Anterior cingulate cortex (tissue), 58 donors: ENCODE measurements at places on chromosomes 16 and 17.

DNA sequence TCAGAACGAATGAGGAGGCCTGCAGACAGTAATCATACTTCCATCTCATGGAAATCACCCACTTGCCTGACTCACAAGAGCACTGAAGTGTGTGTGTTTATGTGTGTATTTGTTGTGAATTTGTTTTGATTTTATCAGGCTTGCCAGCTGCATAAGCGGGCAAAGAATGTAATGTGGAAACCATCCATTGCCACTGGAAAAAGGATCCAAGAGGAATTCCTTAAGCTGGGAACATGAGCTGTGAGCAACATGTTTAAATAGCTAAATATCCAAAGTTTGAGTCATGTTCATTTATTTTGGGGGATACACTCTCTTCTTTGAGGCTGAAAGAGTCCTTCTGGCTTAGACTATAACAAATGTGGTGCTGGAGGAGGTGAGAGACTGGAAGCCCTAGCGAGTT is 198.4 kb upstream of the TBX2 start:
- no peak for DNase-seq

GRCh38 chr17:81926451-81927151 is 934 bp downstream of the MAFG start:
- DNase-seq = no peak

- DNase-seq = no peak
Measured at GRCh38 chr16:17026600-17027242, 444.0 kb downstream of the XYLT1 start.

GRCh38 chr17:49951362-49952082 is 17.5 kb upstream of the DLX4 start:
- no peak for DNase-seq

- DNase-seq = peak; percentile 89
Measured at GRCh38 chr17:29376667-29377270, 13.4 kb upstream of the TAOK1 start.
